ENCODE measurements at places on chromosomes 16 and 17. TPM values are rescaled to one million over a fixed set of nuclear protein-coding genes. Genes with fewer than 3 reads are reported as not detected.

The ABCA8 gene
- 9.5 TPM for polyA plus RNA-seq

The FN3K gene
- polyA plus RNA-seq, result 0.69 TPM

The MT4 gene
- not detected for polyA plus RNA-seq

The KRTAP4-1 gene
- polyA plus RNA-seq, result not detected

The TOP2A gene
- 122 TPM for polyA plus RNA-seq

The TVP23C gene
- 7.0 TPM for polyA plus RNA-seq

The SEPTIN1 gene
- 0.17 TPM for polyA plus RNA-seq

The KCNG4 gene
- not detected for polyA plus RNA-seq

The REXO5 gene
- 8.0 TPM for polyA plus RNA-seq

The SSTR5 gene
- polyA plus RNA-seq, result not detected

The TPSB2 gene
- polyA plus RNA-seq, result not detected

The MYL4 gene
- polyA plus RNA-seq, result 0.16 TPM

The KIF18B gene
- 13.5 TPM for polyA plus RNA-seq

The RAC3 gene
- 4.7 TPM for polyA plus RNA-seq

The SLC5A10 gene
- polyA plus RNA-seq, result not detected

The ALDOC gene
- polyA plus RNA-seq, result 111 TPM

The MCRIP1 gene
- polyA plus RNA-seq, result 37.5 TPM

The PRKCB gene
- polyA plus RNA-seq, result 0.03 TPM

The HBA1 gene
- 0.77 TPM for polyA plus RNA-seq

The MT1F gene
- polyA plus RNA-seq, result 3.2 TPM

The DCUN1D3 gene
- polyA plus RNA-seq, result 18.7 TPM

The MPV17L gene
- polyA plus RNA-seq, result 0.02 TPM

The KREMEN2 gene
- polyA plus RNA-seq, result not detected

All from fibroblast of lung (primary cell).